ENCODE measurements at places on chromosomes 2 and 18.
A peak's percentile ranks its signal among the peaks of the same experiment; 100 is the strongest.

DNA sequence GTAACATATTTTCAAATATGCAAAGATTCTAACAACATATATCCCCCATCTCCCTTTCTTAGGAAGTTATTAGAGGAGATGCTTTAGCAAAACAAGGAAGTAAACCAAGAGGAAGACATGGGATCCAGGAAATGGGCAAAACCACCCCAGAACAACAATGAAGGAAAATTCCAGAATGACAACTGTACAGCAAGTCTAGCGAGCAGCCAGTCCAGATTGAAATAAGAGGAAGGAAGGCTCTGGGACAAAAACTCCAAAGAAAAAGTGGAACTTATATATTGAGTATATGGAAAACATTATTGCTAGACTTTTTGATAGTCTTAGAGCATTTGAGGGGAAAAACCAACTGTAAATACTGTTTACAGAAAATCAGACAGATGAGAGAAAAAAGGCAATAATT is 2.9 kb upstream of the ARPC2 start:
- no peak for DNase-seq

- no peak for DNase-seq
Measured at GRCh38 chr2:230784795-230785194, 72.2 kb downstream of the CAB39 start.

GRCh38 chr18:41459656-41460055 is 495.4 kb upstream of the PIK3C3 start:
- no peak for DNase-seq

DNA sequence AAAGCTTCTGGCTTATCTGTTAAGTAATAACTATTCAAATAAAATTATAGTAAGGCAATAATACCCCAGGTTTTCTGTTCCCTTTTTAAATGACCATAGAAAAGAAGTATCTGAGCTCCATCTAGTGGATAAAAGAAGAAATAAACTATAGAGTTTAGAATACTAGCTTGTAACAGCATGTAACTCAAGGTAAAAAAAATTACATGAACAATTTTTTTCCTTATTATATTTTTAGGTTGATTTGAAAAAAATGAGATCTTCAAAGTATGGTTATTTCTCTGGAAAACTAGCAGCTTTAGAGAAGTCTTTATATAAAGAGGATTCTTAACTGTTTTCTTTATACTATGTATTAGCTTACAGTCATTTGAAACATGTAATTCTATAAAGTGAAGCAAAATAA is 58.1 kb downstream of the NCKAP1 start:
- no peak for DNase-seq

GRCh38 chr2:207248702-207249377 is 83.1 kb upstream of the KLF7 start:
- no peak for DNase-seq

GRCh38 chr2:235467588-235467987 is 26.3 kb upstream of the AGAP1 start:
- DNase-seq = no peak

GRCh38 chr2:240400371-240401161 is 34.9 kb upstream of the GPC1 start:
- DNase-seq = no peak

- DNase-seq = peak; percentile 58
Measured at GRCh38 chr18:50194631-50195532, at the start of gene MYO5B. TSS of gene MYO5B (minus strand) at chr18:50195147. CDS start at chr18:50194793, 354 bp downstream.

GRCh38 chr2:79099140-79099686 is 11.4 kb upstream of the REG1B start:
- DNase-seq = no peak

DNA sequence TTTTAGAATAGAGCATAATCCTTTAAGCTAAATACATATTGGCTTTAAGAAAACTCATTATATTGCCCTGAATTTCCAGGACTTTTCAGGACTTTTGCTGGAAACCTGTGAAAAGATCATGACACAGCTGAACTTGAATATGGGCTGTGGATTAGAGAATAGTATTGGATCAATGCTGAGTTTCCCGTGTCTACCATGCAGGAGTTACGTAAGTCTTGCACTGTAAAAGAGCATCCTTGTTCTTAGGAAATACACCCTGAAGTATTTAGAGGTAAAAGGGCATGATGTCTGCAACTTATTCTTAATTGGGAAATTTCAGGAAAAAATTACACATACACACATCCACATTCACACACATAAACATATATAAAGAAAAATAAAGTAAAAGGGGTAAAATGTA is 82.1 kb downstream of the ZFP36L2 start:
- no peak for DNase-seq

GRCh38 chr2:88813612-88814011 is 122.1 kb downstream of the RPIA start:
- DNase-seq = no peak

DNA sequence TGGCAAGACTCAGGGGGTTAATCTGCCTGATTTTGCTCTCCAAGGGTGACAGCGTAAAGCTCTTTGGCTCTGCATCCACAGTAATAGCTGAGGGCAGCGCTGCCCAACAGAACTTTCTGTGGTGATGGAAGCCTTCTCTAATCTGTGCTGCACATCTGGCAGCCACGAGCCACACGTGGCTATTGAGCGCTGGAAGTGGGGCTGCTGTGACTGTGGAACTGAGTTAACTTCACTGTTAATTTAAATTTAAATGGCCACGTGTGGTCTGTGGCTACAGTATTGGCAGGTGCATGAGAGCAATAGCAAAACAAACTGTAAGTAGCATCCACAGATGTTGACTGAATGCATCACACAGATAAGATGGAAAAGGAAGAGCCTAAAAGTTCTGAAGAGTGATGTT is 47.3 kb upstream of the TMEM200C start:
- DNase-seq = no peak

- DNase-seq = peak; percentile 64
Measured at GRCh38 chr2:9178904-9179571, 27.6 kb upstream of the ASAP2 start.

- no peak for DNase-seq
Measured at GRCh38 chr2:3464401-3465005, 54.8 kb downstream of the ADI1 start.

DNA sequence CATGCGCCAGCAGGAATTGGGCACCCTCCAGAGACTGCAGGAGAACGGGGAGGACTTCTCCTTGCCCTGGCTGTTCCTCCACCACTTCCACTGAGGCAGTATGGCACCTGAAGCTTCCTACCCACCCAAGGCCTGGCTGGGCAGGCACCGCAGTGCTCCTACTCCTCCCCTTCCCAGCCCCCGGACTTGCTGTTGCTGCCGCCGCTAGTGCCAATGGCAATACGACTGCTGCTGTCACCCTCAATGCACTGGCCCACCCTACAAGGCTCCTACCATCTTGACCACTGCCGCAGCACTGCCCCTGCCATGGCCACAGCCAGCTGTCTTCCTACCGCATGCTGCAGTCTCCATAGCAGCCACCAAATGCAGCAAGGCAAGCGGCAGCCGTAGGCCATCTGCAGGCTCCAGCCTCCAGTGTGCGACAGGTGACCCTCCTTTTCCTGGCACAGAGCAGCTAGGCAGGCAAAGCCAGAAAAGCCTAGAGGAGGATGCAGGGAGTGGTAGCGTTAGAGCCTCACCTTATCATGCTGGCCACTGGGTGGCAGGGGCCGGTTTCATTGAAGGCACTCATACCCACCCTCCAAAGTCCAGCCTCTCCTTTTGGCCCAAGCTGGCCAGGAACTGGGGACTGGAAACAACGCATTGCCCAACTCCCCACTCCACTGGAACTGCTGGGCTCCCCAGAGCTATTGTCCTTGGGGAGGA is 47.4 kb upstream of the ANKRD62 start:
- no peak for DNase-seq

DNA sequence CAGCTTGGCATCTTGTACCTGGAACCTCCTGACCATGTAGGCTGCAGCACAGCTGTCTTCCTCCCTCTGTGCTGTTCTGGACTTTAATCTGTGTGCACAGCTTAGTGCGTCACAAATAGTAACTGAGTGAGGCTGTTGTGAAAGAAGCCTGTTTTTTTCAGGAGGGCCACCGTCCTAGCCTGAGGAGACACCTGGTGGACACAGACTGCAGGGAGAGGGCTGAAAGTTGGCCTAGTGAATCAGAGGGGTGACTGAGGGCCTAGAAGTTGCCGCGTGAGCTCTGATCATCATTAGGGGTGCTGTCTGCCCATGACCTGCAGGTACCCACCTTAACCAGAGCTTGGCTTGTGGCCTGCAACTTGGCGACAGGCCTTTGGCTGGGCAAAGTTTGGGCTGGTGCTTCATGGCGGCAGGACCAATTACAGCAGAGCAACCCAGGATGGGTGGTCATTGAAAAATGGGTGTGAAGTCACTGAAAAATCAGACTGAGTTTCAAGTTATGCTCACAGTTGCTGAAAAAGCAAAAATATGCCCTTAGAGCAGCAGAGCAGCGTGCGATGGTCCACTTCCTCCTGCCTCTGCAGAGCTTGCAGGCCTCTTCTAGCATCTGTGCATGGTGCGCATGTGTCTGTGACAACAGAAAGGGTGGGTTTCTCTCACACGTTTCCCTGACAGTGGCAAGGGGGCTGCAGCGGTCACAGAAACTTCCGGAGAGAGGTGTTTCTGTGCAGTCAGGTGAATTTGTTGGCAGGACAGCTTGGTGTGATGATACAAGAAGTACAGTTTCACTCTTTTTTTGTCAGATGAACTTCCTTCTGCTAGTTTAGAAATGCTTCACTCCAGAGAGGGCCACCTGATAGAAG is 9.6 kb downstream of the GDF7 start:
- no peak for DNase-seq

- DNase-seq = peak; percentile 42
Measured at GRCh38 chr2:196750977-196751631, 48.4 kb downstream of the GTF3C3 start.

DNA sequence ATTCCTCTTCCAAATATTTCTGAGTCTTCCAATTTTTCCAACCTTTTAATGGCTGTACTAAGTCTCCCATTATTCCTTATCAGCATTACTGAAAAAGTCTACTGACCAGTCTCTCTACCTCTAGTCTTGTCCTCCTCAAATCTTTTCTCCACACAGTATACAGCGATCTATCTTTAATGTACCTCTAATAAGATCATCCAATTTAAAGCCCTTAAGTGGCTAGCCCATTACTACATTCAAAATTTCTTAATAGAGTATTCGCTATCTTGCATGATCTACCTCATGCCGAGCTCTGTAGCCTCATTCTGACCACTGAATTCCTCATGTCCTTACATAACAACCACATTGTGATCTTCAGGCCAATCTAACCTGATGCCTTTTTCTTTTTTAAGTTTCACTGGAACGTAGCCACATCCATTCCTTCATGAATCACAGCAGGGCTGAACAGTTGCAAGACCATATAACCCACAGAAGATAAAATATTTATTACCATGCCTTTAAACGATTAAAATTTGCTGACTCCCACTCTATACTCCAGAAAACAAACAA is 57.9 kb downstream of the SLC66A3 start:
- no peak for DNase-seq

DNA sequence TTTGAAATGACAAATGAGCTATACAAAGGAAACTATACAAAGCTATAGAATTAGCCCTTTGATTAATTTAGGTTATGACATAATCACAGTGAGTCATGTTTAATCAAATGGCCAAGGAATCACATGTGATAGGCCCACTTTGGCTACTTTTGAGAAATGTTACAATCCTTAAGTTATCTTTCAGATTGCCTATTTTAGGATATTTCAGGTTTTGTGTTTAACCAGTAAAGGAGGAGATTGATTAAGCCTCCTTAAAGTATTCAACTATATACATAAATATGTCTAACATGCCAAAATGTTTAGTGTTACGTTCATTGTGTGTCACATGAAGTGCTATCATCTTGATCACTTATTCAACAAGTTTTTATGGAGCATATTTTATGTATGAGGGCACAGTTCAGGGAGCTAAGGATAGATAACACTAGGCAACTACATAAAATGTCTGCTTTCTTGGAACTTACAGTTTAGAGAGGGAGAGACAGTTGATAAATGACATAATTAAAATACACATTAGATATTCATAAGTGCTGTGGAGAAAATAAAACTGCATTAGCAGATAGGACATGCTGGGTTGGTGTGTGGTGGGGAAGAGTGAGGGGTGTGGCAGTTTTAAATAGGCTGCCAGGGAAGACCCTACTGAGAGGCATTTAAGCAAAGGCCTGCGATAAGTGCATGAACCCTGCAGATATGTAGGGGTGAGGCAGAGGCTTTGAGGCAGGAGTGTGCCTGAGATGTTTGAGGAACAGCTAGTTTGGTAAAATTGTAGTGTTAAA is 77.2 kb downstream of the LTBP1 start:
- no peak for DNase-seq

GRCh38 chr18:78160961-78161656 is 818.5 kb upstream of the SALL3 start:
- DNase-seq = no peak

DNA sequence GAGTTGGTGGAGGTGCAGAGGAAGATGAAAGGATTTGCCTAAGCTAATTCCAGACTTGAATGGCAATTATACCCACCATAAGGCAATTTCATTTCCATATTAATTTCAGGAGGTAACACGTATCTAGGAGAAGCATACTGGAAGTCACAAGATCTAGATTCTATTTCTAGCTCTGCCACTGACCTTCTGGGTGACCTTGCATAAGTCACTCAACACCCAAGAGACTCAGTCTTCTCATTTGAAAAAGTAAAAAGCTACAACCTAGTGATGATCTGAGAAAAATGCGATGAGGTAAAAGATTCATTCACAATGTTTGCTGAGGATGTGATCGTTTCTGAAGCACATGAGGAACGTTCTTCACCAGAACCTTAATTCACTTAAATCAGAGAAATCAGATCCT is 55.9 kb downstream of the GRB14 start:
- no peak for DNase-seq

DNA sequence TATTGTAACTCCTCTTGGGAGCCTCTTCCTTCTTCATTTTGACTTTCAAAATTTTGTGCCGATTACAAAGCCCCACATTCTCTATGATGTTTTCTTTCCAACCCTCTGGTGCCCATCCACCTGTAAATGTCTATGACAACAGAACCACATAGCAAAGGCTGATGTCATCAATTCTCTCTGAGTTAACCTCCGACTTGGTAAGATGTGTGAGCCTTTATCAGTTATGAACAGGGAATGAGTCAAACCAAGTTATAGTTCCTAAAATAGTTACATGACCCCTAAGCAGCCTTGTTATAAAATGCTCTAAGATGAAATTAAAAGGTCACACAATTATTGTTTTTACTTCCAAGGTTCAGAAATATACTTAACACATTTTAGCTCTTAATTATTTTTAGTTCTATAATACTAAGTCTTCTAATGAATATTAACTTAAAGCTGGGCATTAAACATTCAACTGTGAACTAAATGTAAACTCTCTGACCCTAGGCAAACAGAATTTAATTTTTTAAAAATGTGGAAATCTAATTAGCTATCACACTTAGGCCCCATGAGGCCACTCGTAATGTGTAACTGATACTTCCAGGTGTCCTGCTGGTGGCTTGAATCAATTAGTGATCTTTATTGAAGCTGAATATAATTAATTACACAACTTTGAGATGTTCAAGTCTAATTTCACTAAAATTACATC is 102.3 kb upstream of the CYRIA start:
- no peak for DNase-seq

- DNase-seq = no peak
Measured at GRCh38 chr2:159515441-159515840, 100.9 kb downstream of the BAZ2B start.

DNA sequence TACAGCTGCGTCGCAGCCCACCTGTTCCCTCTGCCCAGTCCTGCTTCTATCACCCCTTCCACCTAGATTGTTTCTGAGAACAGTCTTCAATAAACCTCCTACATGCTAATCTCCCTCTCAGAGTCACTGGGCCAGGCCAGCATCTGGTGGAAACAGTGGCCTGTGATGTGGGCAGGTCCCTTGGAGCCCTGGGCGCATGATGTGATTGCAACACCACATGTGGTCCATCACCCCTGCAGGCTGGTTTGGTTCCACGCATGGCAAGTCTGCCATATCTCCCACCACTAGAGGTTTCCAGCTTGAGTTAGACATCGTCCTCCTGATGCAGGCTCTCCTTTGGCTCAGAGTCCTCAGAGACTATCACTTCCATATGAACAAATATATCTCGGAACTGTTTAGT is 83.5 kb downstream of the PRKCE start:
- no peak for DNase-seq
